ENCODE measurements at places on chromosomes 12 and 14. TPM values are rescaled to one million over a fixed set of nuclear protein-coding genes. Genes with fewer than 3 reads are reported as not detected.

Gene CLEC6A
- not detected for total RNA-seq

GRCh38 chr14:104433401-104434213, 146.0 kb upstream of the C14orf180 start:
- DNase-seq = no peak

DNA sequence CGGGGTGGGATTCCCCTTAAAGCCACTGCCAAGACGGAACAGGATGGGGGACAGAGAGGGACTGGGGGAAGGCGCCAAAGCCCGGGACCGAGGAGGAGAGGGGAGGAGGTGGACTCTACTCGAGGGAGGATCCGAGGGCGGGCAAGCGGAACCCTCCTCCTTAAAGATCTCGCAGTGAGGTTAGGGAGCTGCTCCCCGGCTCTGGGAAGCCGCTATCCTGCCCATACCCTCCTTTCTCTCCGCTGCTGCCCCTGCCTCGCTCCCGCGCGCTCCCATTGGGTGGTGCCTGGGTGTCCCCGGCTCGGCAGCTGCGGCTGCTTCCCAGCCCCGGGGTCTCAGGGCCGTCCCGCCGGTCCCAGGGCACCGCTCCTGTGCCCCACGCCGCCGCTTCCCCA, 16.4 kb downstream of the KRT18 start:
- no peak for DNase-seq

Gene BIN2
- total RNA-seq = not detected

DNA sequence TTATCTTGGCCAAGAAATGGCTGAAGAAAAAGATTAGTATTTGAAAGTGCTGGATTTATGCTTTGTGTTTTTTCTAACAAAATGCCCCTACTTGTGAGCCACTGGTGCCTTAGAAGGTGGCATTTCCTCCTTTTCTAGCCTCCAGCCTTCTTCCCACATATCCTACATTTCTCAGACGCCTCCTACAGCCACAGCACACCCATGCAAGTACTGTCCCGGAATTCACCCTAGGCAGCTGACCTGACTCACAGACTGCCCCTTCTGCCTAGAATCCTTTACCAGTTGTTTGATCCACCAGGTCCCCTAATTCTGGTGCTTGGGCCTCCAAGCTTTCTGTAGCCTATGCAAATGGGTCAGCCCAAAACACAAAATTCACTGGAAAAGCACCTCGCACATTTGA, 166.0 kb downstream of the FOXN3 start:
- DNase-seq = no peak

DNA sequence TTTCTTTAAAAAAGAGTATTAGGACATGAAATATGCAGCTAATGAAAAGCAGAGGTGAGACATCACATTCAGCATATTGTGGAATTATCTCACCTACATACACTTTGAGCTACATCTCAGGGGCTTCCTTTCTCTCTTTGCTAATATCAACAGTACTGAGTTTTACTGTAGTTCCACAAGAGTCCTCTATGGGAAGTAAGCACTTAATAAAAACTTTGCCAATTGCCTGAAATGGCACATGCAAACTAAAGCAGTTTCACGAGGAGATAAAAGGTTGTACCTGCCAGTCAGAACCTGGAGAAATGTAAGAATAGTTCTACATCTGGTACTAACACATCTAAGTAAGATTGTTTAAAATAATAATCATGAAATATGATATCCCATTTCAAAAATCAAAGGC, 73.5 kb upstream of the GPHB5 start:
- no peak for DNase-seq

Gene TAS2R9
- total RNA-seq = not detected

Gene PITPNM2
- total RNA-seq = 3.4 TPM
